ENCODE measurements at places on chromosomes 16 and 17.
A peak's percentile ranks its signal among the peaks of the same experiment; 100 is the strongest.

GRCh38 chr17:21538615-21539014 lies 153.7 kb upstream of the KCNJ18 start:
- DNase-seq: no peak

DNA sequence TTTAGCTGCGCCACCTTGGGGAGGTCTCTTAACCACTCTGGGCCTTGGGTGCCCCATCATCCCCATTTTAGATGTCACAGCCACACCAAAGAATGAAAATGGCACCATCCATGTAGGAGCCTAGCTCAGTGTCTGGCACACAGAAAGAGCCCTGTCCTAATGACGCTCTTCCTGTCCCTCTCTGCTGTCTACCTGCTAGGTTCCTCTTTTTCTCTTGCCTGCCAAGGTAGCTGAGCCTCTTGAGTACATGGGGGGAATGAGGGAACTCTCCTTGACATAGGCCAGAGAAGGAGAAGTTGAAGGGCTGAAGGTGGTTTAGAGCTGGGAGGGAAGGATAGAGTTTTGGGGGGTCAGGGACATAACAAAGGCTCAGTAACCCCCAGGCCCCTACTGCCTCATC lies 1.8 kb downstream of the RUNDC3A start:
- no peak for DNase-seq

GRCh38 chr16:71869089-71869488 lies 14.9 kb downstream of the ZNF821 start:
- no peak for DNase-seq

GRCh38 chr17:4175921-4176807 lies 33.2 kb downstream of the CYB5D2 start:
- DNase-seq: peak; percentile 47

DNA sequence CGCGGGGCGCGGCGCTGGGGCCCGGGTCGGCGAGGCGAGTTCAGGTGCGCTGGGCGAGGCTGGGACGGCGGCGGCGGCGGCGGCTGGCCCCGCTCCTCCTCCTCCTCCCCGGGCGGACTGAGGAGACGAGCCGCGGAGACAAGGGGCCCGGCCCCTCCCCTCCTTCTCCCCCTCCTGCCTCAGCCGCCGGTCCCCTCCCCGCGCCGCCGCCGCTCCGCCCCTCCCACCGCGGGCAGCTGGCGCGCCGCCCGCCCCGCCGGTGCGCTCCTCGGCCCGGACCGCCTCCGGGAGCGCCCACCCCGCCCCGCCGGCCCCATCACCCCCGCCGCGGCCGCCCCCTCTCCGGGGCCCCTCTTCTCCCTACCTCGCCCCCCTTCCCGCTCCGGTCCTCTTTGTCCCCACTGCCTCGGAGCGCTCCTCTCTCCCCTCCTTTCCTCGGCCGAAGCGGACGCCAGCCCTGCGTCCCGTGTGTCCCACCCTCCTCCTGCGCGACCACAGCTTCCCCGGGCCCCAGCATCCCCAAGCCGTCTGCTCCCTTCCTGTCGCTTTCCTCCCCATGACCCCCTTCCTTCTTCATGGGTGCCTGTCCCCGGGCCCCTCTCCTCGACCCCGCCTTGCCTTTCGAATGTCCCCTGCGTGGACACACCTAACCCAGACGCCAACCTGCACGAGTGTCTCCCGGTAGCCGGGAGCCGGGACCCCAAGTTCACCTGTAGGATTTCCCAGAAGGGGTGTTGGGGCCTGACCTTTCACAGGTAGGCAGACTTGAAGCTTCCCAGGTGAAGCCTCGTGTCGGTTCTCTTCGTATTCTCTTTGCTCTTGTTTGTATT lies at the start of gene TOX3:
Gene TOX3, minus strand, starts transcription at position 140 of the 830 bp plus-strand sequence. CDS start 420 bp downstream, outside the sequence.
- no peak for DNase-seq

DNA sequence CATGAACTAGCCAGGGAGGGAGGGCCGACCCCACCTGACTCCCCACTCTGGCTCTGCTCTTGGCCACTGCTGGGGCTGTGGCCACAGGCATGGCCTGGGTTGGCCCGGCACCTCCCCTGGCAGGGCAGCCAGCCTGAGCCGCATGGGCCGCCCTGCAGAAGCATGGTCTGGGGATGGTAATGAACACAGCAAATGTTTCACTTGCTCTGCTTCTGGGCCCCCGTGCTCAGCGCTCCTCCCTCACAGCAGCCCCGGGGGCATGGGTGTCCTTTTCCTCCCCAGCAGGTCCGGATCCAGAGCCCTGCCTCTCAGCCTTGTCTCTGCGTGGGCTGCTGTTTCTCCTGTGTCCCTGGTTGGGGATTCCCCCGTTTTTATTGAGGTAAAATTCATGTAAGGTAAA lies 30.9 kb upstream of the KCNJ12 start:
- DNase-seq: no peak

DNA sequence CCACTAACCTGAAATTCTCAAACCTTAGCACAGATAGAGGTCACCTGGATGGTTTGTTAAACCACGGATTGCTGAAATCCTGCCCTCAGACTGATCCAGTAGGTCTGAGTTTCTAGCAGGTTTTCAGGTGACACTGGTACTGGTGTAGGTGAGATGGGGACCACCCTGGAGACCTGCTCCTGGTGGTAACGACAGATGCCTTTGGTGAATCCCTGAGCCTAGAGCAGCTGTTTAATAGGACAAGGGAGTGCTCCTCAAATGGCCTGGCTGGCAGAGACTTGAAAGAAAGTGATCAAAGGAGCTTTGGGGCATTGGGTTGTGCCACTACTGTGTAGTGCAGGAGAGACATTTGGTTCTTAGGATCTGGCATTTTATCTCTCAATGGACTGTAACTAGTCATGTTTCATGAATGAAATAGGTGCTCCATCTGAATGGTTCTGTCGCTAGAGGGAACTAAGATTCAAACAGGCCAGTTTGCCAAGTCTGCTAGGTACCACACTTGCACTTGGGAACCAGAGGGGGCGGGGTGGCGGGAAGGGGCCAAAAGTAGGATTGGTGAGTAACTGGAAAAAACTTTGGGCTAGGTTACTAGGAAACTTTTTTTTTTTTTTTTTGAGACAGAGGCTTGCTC lies 2.9 kb upstream of the IFI35 start:
- no peak for DNase-seq

GRCh38 chr17:3639981-3640596 lies 3.5 kb downstream of the CTNS start:
- DNase-seq: no peak

- DNase-seq: peak; percentile 77
These were observed 1.5 kb upstream of the PSMD3 start for GRCh38 chr17:39979016-39979670.

- DNase-seq: no peak
These were observed 251.1 kb downstream of the ABCC12 start for GRCh38 chr16:47904691-47905090.

GRCh38 chr17:74480290-74480689 lies 13.9 kb downstream of the CD300A start:
- DNase-seq: no peak

GRCh38 chr16:10625595-10626357 lies 45.4 kb upstream of the EMP2 start:
- DNase-seq: no peak

- DNase-seq: no peak
These were observed 38.2 kb upstream of the NUDT7 start for GRCh38 chr16:77684181-77684526.

GRCh38 chr16:79662122-79662521 lies 61.6 kb upstream of the MAF start:
- no peak for DNase-seq

DNA sequence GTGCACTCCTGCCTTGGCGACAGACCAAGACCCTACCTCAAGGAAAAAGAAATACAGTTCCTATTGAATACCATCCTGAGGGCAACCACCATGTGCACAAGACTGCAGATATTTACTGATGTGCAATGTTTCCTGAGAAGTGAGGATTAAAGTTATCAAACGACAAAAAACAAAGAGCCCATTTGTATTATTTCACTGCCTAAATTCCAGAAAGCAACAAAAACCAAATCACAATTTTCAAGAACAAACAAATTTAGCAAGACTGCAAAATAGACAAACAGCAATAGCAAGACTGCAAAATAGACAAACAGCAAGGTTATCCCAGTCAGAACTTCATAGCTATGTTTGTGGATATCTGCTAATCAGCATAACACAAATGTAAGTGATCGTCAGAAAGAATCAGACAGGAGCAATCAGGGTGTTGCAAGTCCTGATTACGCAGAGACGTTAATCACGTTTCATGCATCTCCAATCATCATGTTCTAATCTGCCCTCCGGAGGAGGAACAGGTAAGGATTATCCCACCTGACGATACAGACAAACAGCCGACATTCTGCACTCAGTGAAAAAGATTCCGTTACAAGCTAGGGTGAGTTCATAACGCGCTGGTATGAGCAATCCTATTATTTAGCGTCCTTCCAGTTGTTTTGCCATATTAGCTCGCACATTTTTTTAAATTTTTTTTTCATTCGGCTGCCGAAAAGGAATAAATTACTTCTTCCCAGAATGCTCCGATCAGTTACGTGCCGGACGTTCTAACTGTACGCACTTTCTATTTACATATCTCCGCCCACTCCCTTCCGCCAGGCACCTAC lies 2.9 kb downstream of the TMEM107 start:
- peak; percentile 98 for DNase-seq

- no peak for DNase-seq
These were observed 178.7 kb downstream of the GRIN2A start for GRCh38 chr16:10003486-10003885.

- DNase-seq: no peak
These were observed 5.2 kb upstream of the AATF start for GRCh38 chr17:36943250-36944191.

DNA sequence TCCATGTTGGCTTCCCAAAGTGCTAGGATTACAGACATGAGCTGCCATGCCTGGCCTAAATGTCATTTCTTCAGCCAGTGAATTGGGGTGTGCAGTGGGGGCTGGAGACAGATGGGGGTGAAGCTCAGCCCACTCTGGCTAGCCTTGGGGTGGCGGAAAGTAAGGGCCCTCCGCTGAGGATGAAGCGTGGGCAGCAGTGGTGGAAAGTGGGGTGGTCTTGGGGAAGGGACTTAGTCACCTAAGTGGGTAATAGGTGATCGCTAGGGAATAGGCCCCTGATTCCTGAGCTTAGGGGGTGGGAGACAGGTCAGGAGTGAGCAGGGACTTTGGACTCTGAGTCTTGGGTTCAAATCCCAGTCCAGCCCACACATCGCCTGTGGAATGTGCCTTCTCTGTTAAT lies 2.2 kb downstream of the LLGL1 start:
- DNase-seq: no peak

GRCh38 chr17:82053130-82053529 lies 1.4 kb downstream of the GPS1 start:
- no peak for DNase-seq

DNA sequence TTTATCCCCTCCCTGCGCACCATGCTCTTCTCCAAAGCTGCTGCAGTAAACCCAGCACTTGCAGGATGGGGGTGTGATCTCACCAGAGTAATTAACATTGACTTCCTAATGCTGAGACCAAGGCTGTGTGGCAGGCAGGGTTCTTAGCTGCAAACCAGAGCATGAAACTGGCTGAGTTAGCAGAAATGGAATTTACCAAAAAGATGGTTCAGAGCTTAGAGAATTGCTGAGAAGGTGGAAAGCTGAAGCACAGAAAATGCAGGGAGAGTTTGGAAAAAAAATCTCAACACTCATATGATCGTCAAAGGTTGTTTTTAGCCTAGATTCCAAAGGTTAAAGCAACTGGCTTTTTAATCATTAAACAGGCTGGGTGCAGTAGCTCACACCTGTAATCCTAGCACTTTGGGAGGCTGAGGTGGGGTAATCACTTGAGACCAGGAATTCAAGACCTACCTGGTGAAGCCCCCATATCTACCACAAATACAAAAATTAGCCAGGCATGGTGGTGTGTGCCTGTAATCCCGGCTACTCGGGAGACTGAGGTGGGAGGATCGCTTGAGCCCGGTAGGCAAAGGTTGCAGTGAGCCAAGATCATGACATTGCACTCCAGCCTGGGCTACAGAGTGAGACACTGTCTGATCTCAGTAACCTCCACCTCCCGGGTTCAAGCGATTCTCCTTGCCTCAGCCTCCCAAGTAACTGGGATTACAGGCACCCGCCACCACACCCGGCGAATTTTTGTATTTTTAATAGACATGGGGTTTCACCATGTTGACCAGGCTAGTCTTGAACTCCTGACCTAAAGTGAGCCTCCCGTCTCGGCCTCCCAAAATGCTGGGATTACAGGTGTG lies 6.0 kb upstream of the TXNDC11 start:
- no peak for DNase-seq

DNA sequence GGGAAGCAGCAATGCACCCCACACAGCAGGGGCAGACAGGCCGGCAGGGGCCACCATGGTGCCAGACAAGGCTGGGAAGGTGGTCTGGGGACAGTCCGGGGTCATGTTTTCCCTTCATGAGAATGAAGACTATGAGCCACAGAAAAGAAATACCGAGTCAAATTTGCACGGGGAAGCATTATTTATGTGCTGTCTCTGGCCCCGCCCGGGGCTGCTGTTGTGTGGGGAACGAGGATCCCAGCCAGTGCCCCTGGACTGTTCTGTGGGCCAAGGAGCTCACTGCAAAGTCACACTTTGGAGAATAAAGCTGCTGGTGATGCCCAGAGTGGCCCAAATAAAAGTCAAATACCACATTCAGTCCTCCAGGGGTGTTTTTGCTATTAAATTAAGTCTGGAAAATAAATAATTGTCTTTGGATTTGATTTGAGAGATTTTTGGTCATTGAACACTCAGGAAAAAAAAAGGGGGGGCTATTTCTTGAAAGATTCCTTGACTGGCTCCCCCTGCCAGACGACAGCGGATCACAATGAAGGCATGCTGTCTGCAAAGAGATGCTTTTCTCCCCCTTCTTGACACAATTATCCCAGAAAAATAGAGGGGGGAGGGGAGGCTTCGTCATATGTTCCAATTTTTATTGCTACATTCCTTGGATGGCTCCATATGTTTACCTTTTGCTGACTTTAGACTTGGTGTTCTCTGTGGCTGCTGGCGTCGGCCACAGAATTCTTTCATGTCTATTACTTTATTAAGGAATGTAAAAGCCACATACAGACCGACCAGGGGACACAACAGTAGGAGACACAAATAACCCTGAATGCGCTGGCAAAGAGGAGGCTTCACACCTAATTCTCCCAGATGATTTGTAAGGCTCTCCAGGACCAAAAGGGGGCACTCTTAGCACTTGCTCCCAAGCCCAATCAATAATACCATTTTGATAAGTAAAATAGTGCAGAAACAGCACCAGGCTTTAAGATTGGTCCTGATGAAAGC lies 27.1 kb upstream of the ANKFN1 start:
- DNase-seq: peak; percentile 81

DNA sequence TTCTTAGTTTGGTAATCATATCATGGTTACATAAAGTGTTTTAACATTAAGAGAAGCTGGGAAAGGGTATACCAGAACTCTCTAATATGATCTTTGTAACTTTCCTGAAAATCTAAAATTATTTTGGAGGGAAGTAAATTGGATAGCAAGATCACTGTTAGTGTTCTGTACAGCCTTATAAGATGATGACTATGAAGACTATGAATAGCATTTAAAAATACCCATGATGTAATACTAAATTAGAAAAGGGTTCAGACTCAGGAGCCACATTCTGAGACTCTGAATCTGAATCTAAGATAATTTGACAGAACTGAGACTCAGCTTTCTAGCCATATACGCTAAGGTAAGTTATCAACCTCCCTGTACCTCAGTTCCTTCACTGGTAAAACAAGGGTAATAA lies 208.0 kb upstream of the C17orf78 start:
- DNase-seq: no peak

- DNase-seq: no peak
These were observed 24.9 kb downstream of the USP31 start for GRCh38 chr16:23124315-23124714.

Data from astrocyte of the cerebellum (primary cell).